Right ventricle myocardium inferior (tissue), 1 donor: ENCODE measurements at places on chromosomes 1 and 21. TPM values are rescaled to one million over a fixed set of nuclear protein-coding genes. Genes with fewer than 3 reads are reported as not detected.

C1orf226 gene
- total RNA-seq, result 4.6 TPM

- no peak for DNase-seq
Measured at GRCh38 chr1:2623571-2624337, 9.1 kb downstream of the MMEL1 start.

GRCh38 chr1:36638268-36638667, 155.6 kb upstream of the CSF3R start:
- no peak for DNase-seq

DNA sequence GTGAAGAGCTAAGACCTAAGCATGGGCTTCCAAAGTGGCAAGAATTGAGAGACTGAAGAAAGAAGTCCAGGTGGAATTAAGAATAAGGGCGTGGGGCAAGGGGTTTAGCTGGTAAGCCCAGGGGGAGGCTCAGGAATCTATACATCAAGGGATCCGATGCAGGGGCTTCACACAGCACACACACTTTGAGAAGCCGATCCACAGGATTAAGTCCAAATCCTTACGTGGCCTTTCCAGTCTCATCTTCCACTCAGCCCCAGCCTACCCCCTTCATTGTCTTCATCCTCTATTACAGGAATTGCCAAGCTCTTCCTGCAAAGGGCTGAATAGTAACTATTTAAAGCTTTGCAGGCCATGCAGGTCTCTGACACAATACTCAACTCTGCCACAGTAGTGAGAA, 101.3 kb downstream of the TGFBR3 start:
- no peak for DNase-seq

SPRR2E gene
- not detected for total RNA-seq

DNA sequence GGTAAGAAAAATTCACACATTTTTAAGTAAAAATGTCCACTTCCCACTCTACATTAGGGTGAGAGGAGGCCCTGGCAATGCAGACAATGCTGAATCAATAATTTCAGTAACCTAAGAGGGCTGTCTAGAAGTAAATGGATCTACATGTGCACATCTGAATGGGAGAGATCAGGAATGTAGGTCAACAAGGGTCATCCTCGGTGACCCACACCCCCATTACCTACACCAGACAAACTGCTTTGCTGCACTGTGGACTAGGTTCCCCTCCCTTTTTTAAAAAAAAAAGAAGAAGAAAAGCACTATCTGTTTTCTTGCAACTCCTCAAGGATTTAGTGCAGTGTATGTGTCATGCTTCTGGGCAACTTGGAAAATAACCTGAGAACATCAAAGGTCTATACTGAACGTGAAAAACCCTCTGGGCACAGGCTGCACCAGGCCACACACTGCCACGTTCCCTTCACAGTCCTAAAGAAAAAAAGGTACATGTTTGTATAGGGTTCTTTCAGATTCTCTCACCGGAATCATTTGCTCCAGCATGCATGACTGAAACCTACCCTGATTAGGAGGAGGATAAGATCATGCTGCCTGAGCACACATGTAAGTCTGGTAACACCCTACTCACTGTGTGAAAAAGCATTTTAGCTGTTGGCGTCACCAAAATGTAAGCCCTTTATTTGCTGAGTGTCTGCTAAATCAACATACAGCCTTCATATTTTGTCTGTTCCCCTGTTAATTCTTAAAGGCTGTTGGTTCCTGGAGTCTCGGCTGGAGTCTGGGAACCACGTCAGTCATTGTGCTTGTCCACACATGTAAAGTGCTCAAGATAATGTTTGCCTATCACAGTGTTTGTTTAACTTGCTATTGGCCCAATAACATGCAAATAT, 341.0 kb downstream of the SMYD3 start:
- no peak for DNase-seq

- DNase-seq, result no peak
Measured at GRCh38 chr1:93714356-93714755, 32.7 kb upstream of the BCAR3 start.

DNA sequence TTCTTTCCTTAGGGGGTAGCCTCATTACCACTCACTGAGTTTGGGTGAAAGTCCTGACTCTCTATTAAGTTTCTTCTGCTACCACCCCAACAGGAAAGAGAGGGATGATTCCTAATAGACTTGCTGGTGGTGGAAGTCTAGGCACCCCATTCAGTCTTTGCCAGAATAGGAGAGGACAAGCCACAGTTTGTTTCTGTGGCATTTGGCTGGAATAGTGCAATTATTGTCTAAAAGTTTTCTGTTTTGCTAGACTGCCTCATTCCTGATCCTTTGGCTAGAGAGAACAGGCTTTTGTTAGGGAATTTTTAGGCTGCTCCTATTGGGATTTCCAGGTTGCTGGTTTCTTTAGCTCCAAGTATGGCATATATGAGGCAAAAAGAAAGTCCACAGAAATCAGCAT, 9.9 kb upstream of the HJV start:
- DNase-seq, result no peak

ALDH4A1 gene
- 31.2 TPM for total RNA-seq

DNA sequence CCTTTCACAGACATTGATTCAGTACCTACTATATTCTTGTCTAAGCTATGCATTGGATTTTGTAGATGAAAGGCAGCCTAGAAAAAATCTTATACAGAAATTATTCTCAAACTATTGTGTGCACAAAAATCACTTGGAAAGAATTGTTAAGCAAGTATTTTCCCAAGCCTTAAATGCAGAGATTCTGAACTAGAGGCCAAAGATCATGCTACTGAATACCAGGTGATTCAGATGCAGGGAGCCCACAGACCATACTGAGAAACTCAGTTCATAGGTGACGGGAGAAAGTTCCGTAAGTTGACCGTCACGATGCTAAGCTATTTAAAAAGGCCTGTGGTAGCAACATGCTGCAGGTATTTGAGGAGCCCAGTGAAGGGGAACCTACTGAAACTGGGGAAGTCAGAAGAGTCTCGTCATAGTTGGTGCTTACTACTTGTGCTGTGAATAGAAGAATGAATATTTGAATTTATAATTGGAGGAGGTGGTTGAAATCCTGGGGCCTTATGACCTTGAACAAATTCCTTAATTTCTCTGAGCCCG, 150.8 kb downstream of the NFIA start:
- no peak for DNase-seq

- DNase-seq, result no peak
Measured at GRCh38 chr1:117642963-117643362, 37.1 kb downstream of the TENT5C start.

FCRL3 gene
- 0.24 TPM for total RNA-seq

DNA sequence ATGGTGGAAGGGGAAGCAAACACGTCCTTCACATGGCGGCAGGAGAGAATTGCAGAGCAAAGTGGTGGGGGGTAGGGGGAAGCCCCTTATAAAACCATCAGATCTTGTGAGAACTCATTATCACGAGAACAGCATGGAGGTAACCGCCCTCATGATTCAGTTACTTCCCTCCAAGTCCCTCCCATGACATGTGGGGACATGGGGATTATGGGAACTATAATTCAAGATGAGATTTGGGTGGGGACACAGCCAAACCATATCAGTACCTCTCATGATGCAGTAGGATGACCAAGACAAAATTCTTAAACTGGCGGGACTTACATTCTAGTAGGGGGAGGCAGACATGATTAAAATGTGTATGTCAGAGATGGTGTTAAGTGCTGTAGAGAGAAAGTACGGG, 38.8 kb downstream of the WNT4 start:
- no peak for DNase-seq

GRCh38 chr1:230426246-230427093, at the start of gene PGBD5:
Gene PGBD5 (minus strand): TSS chr1:230426332. CDS start chr1:230425928, 404 bp downstream.
- DNase-seq, result peak; percentile 86

GRCh38 chr1:147756341-147756740, 4.1 kb downstream of the GJA5 start:
- DNase-seq, result no peak

PRRX1 gene
- 46.3 TPM for total RNA-seq

GRCh38 chr1:167197692-167198091, 23.0 kb upstream of the POU2F1 start:
- no peak for DNase-seq

GRCh38 chr1:221201773-221202172, 322.5 kb downstream of the HLX start:
- no peak for DNase-seq

CELF3 gene
- total RNA-seq, result not detected

GRCh38 chr1:228289996-228290881, 82.4 kb downstream of the OBSCN start:
- DNase-seq, result peak; percentile 35

- no peak for DNase-seq
Measured at GRCh38 chr1:220149742-220150141, 55.8 kb downstream of the IARS2 start.

TMCC2 gene
- total RNA-seq, result 1.2 TPM

DNA sequence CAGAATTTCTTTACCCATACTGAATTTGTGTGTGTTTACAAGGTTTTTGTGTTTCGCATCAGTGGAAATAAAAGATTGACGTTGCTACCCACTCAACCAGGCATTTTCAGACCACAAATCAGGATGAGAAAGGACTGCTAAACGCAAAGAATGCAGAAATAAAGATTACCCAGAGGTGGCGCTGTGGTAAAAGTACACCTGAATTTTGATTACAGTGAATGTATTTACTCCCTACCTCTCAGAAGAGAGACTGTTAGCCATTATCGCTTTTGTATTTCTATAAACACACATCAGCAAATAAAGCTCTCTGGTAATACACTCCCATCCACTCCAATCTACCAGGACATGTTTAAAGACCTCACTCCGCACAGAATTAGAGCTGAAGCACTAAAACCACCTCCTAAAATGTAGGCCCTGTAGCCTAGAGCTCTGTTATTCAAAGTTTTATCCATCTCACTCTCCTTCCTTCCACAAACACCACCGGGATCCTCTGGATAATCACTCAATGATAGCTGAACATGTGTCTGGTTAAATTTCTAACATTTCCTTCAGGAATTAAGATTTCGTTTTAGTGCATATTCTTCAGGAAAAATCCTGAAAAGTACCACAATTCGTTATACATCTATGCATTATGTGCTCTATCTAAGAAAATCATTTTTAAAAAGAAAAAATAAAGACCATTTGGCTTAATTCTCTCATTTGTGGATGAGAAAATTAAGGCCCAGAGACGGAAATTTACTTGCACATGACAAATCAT, 2.5 kb upstream of the LMO4 start:
- no peak for DNase-seq

DNA sequence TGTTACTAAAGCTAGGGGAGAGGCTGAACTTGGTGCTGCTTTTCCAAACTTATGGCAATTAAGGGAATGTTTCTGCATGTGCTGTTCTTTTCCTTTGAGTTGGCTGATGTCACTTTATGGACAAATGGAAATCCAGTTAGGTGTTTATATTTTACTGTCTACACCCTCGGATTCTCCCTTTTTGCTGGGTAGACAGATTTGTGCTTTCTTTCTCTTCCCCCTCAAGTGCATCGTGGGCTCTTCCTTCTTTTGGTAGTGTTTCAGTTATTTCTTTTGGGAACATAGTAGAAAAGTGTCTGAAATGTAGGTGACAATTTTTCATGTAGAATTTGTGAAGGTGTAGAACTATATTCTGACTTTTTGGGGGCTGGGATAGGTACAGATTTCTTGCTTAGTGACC, 22.9 kb downstream of the SYT14 start:
- DNase-seq, result no peak

- no peak for DNase-seq
Measured at GRCh38 chr1:31397360-31398095, 15.5 kb upstream of the SERINC2 start.

- DNase-seq, result no peak
Measured at GRCh38 chr1:93468662-93469061, 20.7 kb downstream of the FNBP1L start.

DNA sequence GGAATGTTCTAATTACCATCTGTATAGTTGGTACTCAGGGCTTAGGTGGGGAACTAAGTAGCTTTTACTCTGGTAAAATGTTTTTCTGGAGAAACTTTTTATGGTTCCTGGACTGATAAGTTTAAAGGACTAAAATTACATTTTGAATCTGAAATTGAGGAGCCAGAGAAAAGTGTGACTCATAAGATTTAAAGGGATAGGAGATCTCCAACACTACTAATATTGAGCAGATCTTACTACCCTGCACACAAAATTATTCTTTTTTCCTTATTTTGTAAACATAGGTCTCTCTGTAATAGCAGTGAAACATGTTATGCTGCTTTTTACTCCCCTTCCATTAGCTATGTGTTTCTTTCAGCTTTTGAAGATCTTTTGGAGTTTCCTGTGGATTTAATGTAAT, 32.5 kb downstream of the MTF2 start:
- no peak for DNase-seq

DNA sequence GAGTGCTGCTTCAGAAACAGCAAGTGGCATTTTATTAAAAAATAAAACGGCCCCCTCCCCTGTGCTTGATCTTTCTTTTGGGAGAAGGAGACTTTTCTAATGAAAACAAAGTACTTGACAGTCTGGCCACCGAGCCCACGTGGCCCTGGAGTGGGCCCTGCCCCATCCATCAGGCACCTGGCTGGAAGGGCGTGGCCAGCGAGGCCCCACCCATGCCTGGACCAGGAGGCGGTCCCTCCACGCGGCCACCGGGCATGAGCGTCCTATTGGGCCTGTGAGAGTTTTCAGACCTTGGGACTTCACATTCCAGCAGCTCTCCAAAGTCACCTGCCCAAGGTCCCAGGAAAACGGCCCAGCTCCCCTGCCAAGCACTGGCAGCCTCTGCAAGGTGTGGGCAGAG, 144.7 kb downstream of the CASZ1 start:
- DNase-seq, result no peak

VANGL2 gene
- total RNA-seq, result 2.0 TPM

- no peak for DNase-seq
Measured at GRCh38 chr1:56080123-56080522, 499.2 kb downstream of the PLPP3 start.

GRCh38 chr1:218284377-218284916, 646 bp upstream of the RRP15 start:
- DNase-seq, result peak; percentile 65

GRCh38 chr1:58780836-58781452, 2.9 kb downstream of the JUN start:
- no peak for DNase-seq

ASTN1 gene
- 0.35 TPM for total RNA-seq

HNRNPU gene
- 165 TPM for total RNA-seq

GRCh38 chr1:109671067-109671466, 3.2 kb downstream of the GSTM2 start:
- no peak for DNase-seq

GRCh38 chr1:170150016-170150415, 4.3 kb downstream of the NTMT2 start:
- no peak for DNase-seq

GRCh38 chr1:240652549-240652948, 40.6 kb upstream of the GREM2 start:
- no peak for DNase-seq
